ENCODE measurements at places on chromosomes 16 and 17.
A peak's percentile ranks its signal among the peaks of the same experiment; 100 is the strongest.

DNA sequence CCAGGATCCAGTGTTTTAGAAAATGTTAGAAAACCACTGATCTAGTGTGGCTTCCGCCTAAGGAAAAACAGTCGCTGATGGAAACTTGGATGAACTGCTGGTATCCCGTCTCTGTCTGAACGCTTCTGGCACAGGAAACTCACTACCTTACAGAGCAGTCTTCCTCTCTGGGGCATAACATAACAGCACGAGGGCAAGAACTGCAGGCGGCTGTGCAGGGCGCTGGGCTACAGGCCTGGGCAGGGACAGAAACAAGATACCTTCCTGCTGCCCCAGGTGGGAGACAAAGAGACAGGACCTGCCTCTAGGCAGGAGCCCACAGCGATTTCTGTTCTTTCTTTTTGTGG, 10.5 kb downstream of the MXRA7 start:
- DNase-seq, result no peak

GRCh38 chr17:16459855-16460550, 32.0 kb downstream of the LRRC75A start:
- no peak for DNase-seq

GRCh38 chr16:85759136-85759535, 8.2 kb upstream of the C16orf74 start:
- no peak for DNase-seq

- DNase-seq, result no peak
Measured at GRCh38 chr17:61766520-61766919, 96.8 kb downstream of the BRIP1 start.

GRCh38 chr17:46192189-46192438, 1.1 kb downstream of the KANSL1 start:
- no peak for DNase-seq

- no peak for DNase-seq
Measured at GRCh38 chr17:49723423-49723822, 15.7 kb upstream of the SLC35B1 start.

- no peak for DNase-seq
Measured at GRCh38 chr16:74716355-74716754, 15.7 kb upstream of the MLKL start.

GRCh38 chr17:17682293-17682736, 1.1 kb downstream of the RAI1 start:
- DNase-seq, result no peak

DNA sequence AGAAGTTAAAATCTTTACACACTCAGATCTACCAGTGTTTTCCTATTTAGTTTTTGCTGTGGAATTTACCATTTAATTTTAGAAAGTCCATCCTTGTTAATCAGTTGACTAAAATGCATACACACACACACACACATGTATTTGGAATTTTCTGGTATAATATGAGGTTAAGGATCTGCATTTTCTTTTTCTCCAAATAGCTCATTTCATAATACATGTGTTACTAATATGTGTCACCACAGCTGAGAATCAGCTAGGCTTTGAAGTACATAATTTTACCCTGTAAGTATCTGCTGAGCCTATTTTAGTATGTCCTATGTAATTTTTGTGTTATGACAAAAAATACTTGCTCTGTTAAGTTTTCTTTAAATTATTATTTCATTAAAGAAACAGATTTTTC, 143.2 kb downstream of the PHKB start:
- DNase-seq, result no peak

DNA sequence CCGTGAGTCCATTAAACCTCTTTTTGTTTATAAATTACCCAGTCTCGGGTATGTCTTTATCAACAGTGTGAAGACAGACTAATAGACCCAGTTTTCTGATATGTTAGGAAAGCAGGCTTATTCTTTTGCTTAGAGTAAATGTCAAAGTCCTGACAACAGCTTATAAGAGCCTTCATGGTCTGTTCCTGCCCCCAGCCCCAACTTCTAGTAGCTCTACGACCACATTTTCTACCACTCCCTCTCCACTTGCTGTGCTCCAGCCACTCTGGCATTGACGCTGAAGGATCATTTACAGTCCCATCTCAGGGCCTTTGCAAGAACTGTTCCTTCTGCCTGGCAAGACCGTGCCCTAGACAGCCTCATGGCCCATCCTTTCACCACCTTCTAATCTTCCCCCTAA, 104.6 kb upstream of the GPR139 start:
- DNase-seq, result no peak

GRCh38 chr16:85990861-85991301, 91.9 kb downstream of the IRF8 start:
- no peak for DNase-seq

DNA sequence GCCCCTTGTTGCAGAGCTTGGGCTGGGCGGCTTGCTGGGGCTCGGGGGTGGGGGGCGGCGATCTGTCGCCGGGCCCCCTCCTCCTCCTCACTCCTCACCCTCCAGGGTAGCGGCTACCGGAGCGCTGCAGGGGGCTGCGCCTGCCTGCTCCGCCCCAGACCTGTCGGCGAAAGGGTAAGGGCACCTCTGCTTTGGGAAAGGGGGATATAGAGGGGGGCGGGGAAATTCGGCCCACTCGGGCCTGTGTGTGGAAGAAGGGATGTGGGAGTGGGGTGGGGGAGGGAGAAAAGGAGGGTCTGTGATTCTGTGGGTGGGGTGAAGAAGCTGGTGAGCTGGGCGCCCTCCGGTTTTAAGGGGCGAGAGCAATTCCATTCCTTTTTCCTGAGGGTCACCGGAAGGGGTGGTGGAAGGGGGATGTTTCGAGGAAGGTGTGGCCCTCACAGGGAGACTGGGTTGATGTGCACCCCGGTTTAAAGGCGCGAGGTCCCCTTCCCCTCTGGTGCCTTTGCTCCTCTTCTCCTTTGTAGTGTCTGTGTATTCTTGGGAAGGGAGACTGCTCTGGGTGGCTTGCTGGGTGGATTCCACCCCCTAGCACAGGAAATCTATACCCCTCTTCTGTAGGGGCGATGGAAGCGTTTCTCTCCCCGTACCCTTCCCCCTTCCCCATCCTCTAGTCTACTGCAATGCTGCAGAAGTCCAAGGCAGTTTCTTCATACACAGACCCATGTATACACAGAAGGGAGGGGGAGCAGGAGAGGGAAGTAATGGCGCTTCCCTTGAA, 878 bp downstream of the TAOK1 start:
- no peak for DNase-seq

- no peak for DNase-seq
Measured at GRCh38 chr17:6392609-6393350, 42.1 kb downstream of the AIPL1 start.

DNA sequence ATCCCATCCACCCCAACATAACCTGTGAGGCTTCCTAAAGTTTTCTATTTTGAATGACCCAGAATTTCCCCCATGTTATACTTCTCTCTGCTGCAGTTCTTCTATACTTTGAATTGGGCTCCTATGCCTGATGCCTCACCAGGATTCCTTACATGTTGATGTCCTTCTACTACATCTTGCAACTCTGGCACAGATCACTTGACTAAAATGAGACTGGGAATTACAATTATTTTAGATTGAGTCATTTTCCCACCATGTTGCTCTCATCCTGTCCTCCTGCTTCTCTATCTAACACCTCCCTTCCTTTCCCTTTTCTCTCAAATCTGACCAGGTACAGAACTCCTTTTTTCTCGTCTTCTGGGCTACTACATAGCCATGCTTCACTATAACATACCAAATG, 314.0 kb upstream of the KCNJ16 start:
- no peak for DNase-seq

- no peak for DNase-seq
Measured at GRCh38 chr16:56848029-56848936, 16.7 kb upstream of the SLC12A3 start.

DNA sequence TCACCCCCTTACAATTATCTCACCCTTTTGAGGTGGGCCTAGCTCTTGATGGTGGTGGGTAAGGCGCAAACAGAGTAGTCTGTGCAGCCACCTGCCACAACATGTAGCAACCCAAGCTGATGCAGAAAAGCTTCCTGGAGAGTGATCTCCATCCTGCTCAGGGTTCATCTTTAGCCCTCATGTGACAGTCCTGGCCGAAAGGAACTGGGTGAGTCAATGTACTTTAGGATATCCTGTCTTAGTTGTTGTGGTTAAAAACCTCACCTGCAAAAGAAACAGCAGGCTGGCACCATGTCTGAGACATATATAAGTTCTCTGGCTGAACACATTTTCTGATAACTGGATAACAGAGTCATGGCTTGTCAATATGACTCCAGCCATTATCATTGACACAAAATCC, 183.5 kb upstream of the CPHXL start:
- DNase-seq, result no peak

GRCh38 chr17:7336240-7337175, at the start of gene ACAP1:
TSS of gene ACAP1 (plus strand) at chr17:7336529. CDS start at chr17:7336735, 206 bp downstream.
- peak; percentile 70 for DNase-seq

DNA sequence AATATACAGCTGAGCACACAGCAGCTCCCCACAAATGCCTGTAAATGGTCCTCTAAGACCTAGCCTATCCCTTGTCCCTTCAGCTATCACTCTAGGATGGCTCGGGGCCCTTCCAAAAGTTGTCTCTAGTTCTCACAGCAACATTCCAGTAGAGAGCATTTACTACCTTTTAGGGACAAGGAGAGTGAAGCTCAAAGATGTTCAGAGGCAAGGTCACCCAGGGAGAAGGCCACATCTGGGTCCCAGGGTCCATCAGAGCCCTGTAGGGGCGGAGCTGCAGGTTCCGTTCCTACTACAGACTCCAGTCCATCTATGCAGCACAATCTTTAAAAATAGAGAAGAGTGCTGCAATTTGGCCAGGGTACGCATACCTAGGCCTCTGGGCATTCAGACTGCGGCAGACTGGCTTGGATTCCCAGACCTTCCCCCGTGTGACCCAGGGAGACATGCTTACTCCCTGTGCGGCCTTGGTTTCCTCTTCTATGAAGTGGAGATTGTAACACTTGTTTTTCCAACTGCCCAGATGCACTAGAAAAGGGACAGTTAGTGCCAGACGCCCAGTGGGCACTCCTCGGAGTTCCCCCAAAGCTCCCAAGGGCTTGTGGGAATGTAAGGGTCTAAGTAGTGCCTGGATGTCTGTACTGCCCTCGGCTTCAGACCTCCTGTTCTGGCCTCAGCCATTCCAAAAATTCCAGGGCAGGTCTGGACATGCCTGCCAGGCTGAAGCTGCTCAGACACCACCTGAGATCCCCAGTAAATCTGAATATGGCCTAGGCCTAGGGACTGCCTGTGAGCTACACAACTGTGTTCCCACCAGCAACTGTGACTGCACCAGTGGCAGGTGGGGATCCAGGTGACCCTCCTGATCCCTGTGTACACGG, 2.5 kb downstream of the SLC12A4 start:
- no peak for DNase-seq

GRCh38 chr16:69937465-69937951, 13.6 kb upstream of the CLEC18A start:
- DNase-seq, result no peak

DNA sequence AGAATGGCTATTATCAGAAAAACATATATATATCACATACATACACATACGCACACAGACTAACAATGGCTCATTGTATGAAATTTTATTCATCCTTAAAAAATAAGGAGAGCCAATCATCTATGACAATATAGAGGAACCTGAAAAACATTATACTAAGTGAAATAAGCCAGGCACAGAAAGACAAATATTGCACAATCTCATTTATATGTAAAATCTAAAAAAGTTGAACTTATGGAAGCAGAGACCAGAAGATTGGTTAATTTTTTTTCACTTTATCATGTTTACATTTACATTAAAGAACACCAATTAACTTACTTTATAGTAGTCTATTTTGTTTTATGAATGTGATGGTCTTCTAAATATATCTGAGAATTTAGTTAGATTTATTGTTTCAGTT, 198.7 kb downstream of the KIF2B start:
- no peak for DNase-seq

DNA sequence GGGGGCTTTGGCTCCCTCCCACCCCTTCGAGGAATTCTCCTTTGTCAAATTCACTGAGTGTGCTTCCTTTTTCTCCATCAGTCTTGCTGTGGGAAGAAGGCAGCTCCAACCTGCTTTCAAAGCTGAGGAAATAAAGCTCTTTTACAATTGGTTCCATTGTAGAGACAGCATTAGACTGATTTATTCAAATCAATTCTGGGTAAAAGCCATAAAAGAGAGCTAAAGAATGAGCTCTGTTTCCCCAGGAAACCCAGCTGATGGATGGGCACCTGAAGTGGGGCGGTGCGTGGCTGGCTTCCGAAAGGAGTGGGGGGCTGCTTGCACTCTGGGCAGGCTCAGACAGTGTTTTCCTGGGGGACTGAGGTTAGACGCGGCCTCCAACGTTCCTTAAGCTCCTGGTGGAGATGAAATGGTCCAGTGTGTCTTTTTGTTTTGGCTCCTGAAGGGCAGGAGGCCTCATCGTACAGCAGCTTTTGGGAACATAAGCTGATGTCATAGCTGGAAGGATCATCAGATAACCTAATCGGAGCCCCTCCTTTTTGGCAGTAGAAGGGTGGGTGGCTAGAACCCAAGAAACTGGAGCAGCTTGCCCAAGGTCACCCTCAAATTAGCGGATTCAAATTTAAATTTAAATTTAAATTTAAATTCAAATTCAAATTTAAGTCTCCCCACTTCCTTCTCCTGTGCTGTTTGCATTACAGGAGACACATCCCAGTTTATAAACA, 128.5 kb upstream of the EEF2KMT start:
- DNase-seq, result no peak

GRCh38 chr17:36674278-36674650, 72.9 kb downstream of the MRM1 start:
- no peak for DNase-seq

DNA sequence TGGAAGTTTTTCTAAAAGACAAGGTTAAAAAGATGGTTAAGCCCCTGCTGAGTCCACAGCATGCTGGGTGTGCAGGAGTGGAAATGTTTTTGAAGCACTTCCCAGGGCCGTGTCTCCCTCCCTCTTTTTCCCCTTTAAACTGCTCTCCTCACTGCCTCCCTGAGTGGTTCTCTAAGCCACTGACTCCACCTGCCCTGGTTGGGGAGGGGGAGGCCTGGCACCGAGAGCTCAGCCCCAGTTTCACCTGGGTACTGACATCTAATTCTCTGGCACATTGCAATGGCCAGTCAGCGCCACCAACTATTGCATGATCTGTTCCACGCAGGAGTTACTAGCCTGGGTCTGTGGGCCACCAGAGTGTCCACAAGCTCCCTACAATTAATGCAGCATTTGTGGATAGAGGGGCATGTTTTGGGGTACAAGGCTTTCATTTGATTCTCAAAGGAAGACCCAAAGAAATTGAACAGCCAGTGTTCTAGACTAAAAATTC, 22.7 kb downstream of the MPP3 start:
- no peak for DNase-seq

- no peak for DNase-seq
Measured at GRCh38 chr16:78836802-78837491, 737.5 kb downstream of the WWOX start.

- no peak for DNase-seq
Measured at GRCh38 chr17:3917391-3917931, 1.2 kb upstream of the P2RX1 start.

Measured in activated CD8-positive, alpha-beta memory T cell treated with anti-CD3 and anti-CD28 coated beads for 4 hours (primary cell).